ENCODE measurements at places on chromosomes 5 and 9.

- DNase-seq = no peak
Measured at GRCh38 chr9:129174724-129175514, 3.1 kb downstream of the IER5L start.

GRCh38 chr9:124342402-124342775 lies 72.9 kb downstream of the PSMB7 start:
- no peak for DNase-seq

DNA sequence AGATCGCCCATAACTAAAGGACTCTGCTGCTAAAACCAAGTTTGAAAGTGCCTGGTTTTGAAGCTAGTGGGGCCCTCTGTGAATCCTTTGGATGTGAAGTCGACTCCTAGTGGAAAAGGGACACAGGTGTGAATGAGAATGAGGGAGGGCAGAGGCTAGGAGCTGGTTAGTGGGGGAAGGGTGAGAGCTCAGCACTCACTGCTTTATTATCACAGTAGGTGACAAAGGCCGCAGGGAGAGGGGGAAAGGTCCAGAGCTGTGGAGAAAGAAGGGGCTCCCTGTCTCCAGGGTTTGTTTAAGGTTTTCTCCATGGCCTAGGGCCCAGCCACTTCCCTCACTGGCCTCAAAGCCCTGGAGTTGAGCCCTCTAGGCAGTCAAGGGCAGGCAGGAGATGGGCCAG lies 3.5 kb downstream of the HDHD3 start:
- no peak for DNase-seq

DNA sequence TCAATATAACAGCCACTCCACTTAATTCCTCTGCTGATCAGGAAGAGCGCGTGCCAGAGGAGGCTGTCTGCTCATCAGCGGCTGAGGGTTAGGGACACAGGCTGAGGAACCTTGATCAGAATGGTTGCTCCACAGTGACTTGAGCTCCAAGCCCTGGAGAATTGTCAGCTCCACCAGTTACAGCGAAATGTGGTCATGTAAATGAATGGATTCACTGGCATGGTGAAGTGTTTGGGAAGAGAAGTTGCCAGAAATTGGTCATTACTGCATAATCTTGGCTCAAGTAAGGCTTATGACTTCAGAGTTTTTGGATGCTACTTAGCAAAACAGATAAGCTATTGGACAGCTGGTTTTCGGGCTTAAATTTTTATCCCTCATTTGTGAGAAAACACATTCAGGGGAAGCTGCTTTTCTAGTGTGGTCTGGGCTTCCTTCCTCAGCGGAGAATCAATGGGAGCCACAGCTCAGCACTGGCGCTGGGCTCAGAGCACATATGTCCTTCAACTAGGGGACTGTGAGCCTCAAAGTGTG lies 65.0 kb downstream of the PRRT1B start:
- no peak for DNase-seq

GRCh38 chr5:127338501-127338900 lies 47.9 kb downstream of the MEGF10 start:
- DNase-seq = no peak

DNA sequence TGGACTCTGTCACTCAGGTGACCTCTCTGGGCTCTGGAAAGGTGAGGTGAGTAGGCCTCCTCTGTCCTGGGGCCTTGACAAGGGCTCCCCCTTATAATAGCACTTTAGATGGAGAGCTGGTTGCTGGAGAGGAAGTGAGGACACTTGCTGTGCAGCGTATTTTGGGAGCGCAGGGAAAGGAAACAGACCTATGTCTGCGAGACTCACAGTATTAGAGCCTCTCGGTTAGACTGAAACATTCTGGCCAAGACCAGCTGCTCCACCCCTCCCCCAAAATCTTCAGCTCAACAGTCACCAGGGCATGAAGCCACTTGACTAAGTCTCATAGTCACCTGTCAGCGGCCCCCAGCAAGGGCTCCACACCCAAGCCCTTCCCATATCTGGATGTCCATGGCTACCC lies 213.6 kb downstream of the AGTPBP1 start:
- no peak for DNase-seq

Measured in LNCaP clone FGC (cell line).